ENCODE measurements at places on chromosomes 3 and 15.

DNA sequence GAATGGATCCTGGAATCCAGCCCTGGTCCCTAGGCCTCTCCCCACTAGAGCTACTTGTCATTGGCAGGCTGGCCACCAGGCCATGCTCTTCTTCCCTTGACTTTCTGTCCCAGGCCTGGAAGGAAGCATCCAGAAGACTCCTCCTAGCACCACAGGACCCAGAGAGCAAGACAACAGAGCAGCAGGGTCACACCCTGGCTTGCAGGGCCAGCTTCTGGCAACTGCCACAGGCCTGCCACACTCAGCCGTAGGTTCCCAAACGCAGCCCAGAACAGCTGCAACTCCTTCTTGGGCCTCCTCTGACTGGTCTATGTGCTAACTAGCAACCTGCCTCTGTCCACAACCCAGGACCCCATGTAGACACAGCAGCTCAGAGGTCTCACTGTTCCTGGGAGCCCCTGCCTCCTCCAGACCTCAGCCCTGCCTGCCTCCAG, 36.8 kb upstream of the RPL32 start:
- H3K4me3 ChIP-seq, result no peak overlapping the region
- H3K27me3 ChIP-seq, result no peaks in the 10 kb centered on the region
- no peak overlapping the region for H3K27ac ChIP-seq
- no peak for DNase-seq
- no peaks in the 10 kb centered on the region for H3K36me3 ChIP-seq

- no peak overlapping the region for H3K27ac ChIP-seq
- no peaks in the 10 kb centered on the region for H3K27me3 ChIP-seq
- no peak overlapping the region for H3K4me3 ChIP-seq
- H3K4me1 ChIP-seq, result peaks cover 11% of the 10 kb centered on the region
- DNase-seq, result no peak
- no peaks in the 10 kb centered on the region for H3K36me3 ChIP-seq
These were observed 148.9 kb downstream of the DPH6 start for GRCh38 chr15:35397027-35397426.

- H3K27me3 ChIP-seq, result no peaks in the 10 kb centered on the region
- no peak overlapping the region for H3K4me3 ChIP-seq
- DNase-seq, result no peak
These were observed 86.7 kb upstream of the EPHB3 start for GRCh38 chr3:184474897-184475296.

- no peaks in the 10 kb centered on the region for H3K4me1 ChIP-seq
- DNase-seq, result no peak
- H3K27ac ChIP-seq, result no peak overlapping the region
- H3K27me3 ChIP-seq, result no peaks in the 10 kb centered on the region
These were observed 118.2 kb upstream of the GOLIM4 start for GRCh38 chr3:168213920-168214319.

DNA sequence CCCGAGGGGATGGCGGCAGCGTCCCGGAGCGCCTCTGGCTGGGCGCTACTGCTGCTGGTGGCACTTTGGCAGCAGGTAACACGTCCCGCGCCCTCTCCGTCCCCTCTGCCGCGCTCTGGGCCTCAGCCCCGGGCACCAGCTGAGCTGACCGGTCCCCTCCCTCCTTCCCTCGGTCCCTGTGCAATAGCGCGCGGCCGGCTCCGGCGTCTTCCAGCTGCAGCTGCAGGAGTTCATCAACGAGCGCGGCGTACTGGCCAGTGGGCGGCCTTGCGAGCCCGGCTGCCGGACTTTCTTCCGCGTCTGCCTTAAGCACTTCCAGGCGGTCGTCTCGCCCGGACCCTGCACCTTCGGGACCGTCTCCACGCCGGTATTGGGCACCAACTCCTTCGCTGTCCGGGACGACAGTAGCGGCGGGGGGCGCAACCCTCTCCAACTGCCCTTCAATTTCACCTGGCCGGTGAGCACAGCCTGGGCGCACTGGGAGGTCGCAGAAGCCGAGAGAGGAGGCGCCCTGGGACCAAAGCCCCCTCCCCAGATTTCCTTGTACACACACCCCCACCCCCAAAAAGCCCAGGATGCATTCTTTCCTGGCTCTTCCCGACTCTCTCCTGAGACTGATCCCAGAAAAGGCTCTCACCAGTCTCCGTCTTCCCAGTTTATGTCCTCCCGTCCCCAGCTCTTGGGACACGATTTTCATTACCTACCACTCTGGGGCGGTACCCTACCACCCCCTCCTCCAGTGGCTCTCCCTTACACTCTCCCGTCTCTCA, 705 bp downstream of the DLL4 start:
- no peak for DNase-seq
- peak overlapping the region; percentile 15 for H3K4me3 ChIP-seq
- H3K36me3 ChIP-seq, result no peaks in the 10 kb centered on the region
- peaks cover 38% of the 10 kb centered on the region for H3K4me1 ChIP-seq
- H3K27me3 ChIP-seq, result peaks cover 78% of the 10 kb centered on the region

All from SJSA1 (cell line).